ENCODE measurements at places on chromosomes 4 and X. TPM values are rescaled to one million over a fixed set of nuclear protein-coding genes. Genes with fewer than 3 reads are reported as not detected.

- H3K27ac ChIP-seq = no peak overlapping the region
- no peak overlapping the region for H3K4me3 ChIP-seq
- H3K4me1 ChIP-seq = no peaks in the 10 kb centered on the region
- DNase-seq = no peak
- no peaks in the 10 kb centered on the region for H3K36me3 ChIP-seq
Observed at GRCh38 chr4:110705440-110705782, 82.5 kb upstream of the PITX2 start.

GRCh38 chr4:81628489-81628888, 156.8 kb upstream of the RASGEF1B start:
- no peak overlapping the region for H3K4me3 ChIP-seq
- H3K36me3 ChIP-seq = no peaks in the 10 kb centered on the region
- H3K4me1 ChIP-seq = peaks cover 9% of the 10 kb centered on the region
- DNase-seq = no peak
- H3K27me3 ChIP-seq = no peaks in the 10 kb centered on the region

DNA sequence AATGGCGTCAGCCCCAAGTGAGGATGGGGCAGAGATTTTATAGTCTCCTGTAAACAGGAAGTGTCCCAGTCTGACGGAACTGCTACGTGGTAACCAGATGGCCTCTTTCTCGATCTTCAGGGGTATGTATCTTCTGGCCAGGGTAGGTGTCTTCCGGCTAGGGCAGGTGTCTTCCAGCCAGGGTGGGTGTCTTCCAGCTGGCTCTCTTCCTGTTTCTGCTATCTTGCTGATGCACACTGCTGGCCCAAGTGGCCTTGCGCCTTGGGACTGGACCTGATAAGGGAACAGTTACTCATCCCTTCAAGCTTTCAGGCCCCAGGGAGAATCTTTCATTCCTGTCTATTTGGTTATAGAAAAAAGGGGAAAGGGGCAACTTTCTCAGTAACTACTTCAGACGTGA, 178.7 kb upstream of the MAGEE2 start:
- no peak for DNase-seq
- H3K4me1 ChIP-seq = no peaks in the 10 kb centered on the region

DNA sequence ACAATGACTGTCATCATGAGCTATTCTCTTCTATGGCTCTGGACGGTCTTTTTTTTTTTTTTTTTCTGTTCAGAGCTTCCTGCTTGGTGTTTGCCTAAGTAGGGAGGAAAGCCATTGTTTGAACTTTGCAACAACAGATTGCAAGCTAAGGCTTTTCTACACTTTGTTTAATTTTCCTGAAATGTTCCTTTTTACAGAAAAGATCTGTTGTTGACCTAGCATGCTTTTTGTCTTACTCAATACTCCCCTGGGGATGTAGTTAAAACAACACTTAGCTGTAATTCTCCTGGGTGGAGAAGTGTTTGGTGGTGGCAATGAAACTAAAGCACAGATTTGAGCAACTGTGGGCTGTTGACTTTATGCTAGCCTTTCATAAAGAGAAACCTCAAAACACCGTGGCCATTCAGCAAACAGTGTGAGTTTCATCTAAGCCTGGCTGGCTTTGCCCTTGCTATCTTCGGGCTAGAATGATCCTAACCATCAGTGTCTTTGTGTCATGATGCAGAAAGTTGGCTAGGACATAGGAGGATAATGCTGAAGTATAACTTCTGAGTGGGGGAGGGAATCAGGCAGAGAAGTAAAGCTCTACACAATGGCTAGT, 110.5 kb downstream of the ANXA3 start:
- H3K27ac ChIP-seq = peak overlapping the region; percentile 56
- no peak overlapping the region for H3K4me3 ChIP-seq
- H3K27me3 ChIP-seq = no peaks in the 10 kb centered on the region
- H3K36me3 ChIP-seq = no peaks in the 10 kb centered on the region
- peaks cover 17% of the 10 kb centered on the region for H3K4me1 ChIP-seq

- no peaks in the 10 kb centered on the region for H3K36me3 ChIP-seq
- H3K4me1 ChIP-seq = peaks cover 14% of the 10 kb centered on the region
- DNase-seq = no peak
- H3K4me3 ChIP-seq = no peak overlapping the region
Observed at GRCh38 chr4:133156556-133156955, 7.5 kb downstream of the PCDH10 start.

DNA sequence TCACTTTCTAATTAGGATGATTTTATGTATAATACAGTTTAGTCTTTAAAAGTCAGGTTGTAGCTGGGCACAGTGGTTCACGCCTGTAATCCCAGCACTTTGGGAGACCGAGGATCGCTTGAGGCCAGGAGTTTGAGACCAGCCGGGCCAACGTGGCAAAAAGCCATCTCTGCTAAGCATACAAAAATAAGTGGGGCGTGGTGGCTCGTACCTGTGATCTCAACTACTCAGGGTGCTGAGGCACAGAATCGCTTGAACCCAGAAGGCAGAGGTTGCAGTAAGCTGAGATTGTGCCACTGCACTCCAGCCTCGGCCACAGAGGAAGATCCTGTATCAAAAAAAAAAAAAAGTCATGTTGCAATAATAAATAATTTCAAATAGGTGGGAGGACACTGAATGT, 364.2 kb downstream of the BMPR1B start:
- no peak for DNase-seq
- H3K36me3 ChIP-seq = no peaks in the 10 kb centered on the region
- H3K27ac ChIP-seq = no peak overlapping the region
- H3K4me3 ChIP-seq = no peak overlapping the region

- DNase-seq = no peak
- no peaks in the 10 kb centered on the region for H3K4me1 ChIP-seq
- H3K27me3 ChIP-seq = no peaks in the 10 kb centered on the region
- no peak overlapping the region for H3K4me3 ChIP-seq
Observed at GRCh38 chr4:145278341-145279121, 98.1 kb upstream of the OTUD4 start.

DNA sequence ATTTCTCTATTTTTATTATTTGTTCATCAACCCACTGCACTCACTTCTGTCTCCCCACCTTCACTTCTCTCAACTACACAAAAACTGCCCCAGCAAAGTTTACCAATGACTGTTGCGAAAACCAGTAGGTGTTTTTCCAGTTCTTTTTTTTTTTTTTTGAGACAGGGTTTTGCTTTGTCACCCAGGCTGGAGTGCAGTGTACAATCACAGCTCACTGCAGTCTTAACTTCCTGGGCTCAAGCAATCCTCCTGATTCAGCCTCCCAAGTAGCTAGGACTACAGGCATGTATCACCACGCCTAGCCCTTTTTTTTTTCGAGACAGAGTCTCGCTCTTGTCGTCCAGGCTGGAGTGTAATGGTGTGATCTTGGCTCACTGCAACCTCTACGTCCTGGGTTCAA, 24.1 kb upstream of the HPRT1 start:
- H3K27me3 ChIP-seq = no peaks in the 10 kb centered on the region
- H3K27ac ChIP-seq = no peak overlapping the region
- no peaks in the 10 kb centered on the region for H3K4me1 ChIP-seq
- no peaks in the 10 kb centered on the region for H3K36me3 ChIP-seq

DNA sequence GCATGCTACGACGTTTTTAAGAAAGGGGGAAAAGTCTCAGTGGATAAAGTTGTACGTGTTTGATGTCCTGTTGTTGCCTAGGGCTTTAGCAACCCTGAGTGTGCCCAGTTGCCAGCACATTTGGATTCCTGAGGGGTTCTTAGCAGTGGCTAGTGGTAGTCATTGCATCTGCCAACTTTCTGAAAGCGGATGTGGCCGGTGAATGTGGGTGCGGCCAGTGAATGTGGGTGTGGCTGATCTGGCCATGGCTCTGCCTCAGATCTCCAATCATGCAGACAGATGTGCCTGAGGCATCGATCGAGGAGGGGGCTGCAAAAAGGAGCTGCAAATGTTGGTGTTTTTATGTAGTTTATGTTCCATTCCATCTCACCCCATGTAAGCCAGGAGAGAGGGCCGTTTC, 41.5 kb upstream of the FAT1 start:
- no peak overlapping the region for H3K27ac ChIP-seq
- no peaks in the 10 kb centered on the region for H3K27me3 ChIP-seq
- H3K4me3 ChIP-seq = no peak overlapping the region
- no peaks in the 10 kb centered on the region for H3K36me3 ChIP-seq

DNA sequence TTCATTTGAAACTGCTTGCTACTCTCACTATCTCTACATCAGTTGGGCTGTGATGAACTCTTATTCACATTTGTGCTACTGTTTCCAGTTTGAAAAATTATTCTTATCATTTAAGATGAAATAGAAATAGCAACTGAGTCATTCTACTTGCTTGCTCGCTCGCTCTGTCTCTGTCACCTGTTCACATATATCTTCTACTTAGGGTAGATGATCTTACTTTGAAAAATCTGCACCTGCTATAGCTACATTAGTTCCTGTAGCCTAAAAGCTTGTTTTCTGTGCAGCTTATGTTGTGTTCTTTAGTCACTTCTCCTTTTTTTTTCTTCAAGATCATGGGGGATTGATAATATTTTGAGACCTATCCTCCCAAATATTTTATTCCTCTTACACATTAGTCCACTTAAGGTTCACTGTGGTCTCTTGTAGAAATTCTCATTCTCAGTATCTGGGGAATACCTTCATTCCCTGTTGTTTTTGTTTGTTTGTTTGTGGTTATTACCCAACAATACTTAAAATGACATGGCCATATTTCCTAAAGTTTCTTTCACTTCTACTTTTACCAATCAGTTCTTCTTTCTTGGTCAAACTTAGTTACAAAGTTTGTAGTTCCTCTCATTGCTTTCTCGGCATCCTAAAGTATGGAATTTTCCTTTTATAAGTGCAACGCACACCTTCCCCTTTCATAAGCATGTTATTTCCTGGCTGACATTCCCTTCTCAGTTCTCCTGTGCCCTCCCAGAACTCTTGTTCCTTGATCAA, 36.5 kb downstream of the CLCN5 start:
- H3K27me3 ChIP-seq = peaks cover 2% of the 10 kb centered on the region
- H3K27ac ChIP-seq = no peak overlapping the region
- no peak for DNase-seq
- no peak overlapping the region for H3K4me3 ChIP-seq

DNA sequence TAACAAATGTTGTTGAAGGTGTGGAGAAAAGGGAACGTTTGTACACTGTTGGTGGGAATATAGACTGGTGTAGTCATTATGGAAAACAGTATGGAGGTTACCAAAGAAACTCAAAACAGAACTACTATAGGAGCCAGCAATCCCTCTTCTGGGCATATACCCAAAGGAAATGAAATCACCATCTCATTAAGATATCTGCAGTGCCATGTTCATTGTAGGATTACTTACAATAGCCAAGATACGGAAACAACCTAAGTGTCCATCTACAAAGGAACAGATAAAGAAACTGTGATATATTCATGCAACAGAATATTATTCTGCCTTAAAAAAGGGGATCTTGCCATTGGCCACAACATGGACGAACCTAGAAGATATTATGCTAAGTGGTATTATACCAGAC, 22.2 kb downstream of the APBB2 start:
- H3K27ac ChIP-seq = no peak overlapping the region
- no peaks in the 10 kb centered on the region for H3K36me3 ChIP-seq
- no peaks in the 10 kb centered on the region for H3K27me3 ChIP-seq
- DNase-seq = no peak
- no peak overlapping the region for H3K4me3 ChIP-seq
- H3K4me1 ChIP-seq = peaks cover 21% of the 10 kb centered on the region

DNA sequence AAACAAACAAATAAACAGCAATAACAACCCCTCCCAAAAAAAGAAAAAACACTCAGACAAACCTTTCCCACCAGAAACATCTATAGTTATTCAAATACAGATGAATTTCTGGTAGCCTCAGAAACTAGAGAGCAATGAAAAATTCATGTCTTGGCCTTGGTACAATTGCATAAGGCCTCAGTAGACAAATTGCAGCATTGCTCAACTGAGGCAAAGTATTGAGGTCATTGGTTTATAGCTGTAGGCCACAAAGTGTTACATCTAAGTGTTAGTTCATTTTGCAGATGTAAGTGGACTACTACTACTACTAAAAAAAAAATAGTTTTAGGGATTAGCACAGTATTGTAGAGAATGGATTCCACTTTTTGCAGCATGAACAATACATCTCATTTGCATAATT, 2268.3 kb downstream of the ARAP2 start:
- peaks cover 8% of the 10 kb centered on the region for H3K4me1 ChIP-seq
- H3K4me3 ChIP-seq = no peak overlapping the region
- no peaks in the 10 kb centered on the region for H3K27me3 ChIP-seq

DNA sequence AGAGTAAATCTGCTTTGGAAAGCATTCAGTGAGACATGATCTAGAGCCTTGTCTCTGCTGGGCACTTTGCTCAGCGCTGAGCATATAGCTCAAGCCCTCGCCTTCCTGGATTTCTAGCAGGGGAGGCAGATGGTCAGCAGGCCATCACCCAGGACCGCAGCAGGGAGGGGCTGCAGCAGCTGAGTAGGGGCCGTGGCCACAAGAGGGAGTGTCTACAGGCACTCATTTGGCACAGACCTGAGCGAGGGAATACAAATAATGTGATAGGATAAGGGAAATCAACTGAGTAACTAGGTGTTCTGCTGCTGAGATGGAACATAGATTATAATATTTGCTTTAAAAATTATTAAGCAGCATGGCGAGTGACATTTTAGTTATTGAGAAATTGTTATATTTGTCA, 30.2 kb downstream of the OFD1 start:
- H3K27ac ChIP-seq = no peak overlapping the region
- no peak overlapping the region for H3K4me3 ChIP-seq
- peaks cover 31% of the 10 kb centered on the region for H3K36me3 ChIP-seq
- no peak for DNase-seq
- H3K4me1 ChIP-seq = no peaks in the 10 kb centered on the region

GRCh38 chr4:163367651-163368050, 24.0 kb downstream of the NPY5R start:
- no peaks in the 10 kb centered on the region for H3K4me1 ChIP-seq
- H3K27ac ChIP-seq = no peak overlapping the region
- no peaks in the 10 kb centered on the region for H3K27me3 ChIP-seq
- H3K4me3 ChIP-seq = no peak overlapping the region
- no peak for DNase-seq

GRCh38 chrX:107448998-107449835, at the start of gene FRMPD3:
Gene FRMPD3, plus strand, starts transcription at chrX:107449652. Its CDS starts 76,937 bp downstream, at chrX:107526589.
- no peaks in the 10 kb centered on the region for H3K27me3 ChIP-seq
- peak; percentile 51 for DNase-seq
- H3K4me3 ChIP-seq = no peak within 1 kb of the TSS
- no peaks in the 10 kb centered on the region for H3K36me3 ChIP-seq
- H3K27ac ChIP-seq = no peak within 1 kb of the TSS

ZCCHC13 gene
- total RNA-seq = not detected

FGFBP1 gene
- total RNA-seq = 2.3 TPM

EFHC2 gene
- total RNA-seq = 8.6 TPM

MID1 gene
- 13.5 TPM for total RNA-seq

AMTN gene
- not detected for total RNA-seq

SSX4B gene
- total RNA-seq = not detected

VEGFC gene
- 45.9 TPM for total RNA-seq

OCIAD1 gene
- 150 TPM for total RNA-seq

MMRN1 gene
- total RNA-seq = 156 TPM

FRMPD3 gene
- total RNA-seq = 12.1 TPM

SSX5 gene
- total RNA-seq = not detected

RGN gene
- 20.5 TPM for total RNA-seq

FAAH2 gene
- 13.5 TPM for total RNA-seq

ZAR1 gene
- not detected for total RNA-seq

Measured in thyroid gland (tissue), 4 donors.